T-helper 9 cell (primary cell): ENCODE measurements at places on chromosomes 12 and 14.

- DNase-seq: no peak
Measured at GRCh38 chr12:47750229-47750798, 8.4 kb downstream of the RAPGEF3 start.

DNA sequence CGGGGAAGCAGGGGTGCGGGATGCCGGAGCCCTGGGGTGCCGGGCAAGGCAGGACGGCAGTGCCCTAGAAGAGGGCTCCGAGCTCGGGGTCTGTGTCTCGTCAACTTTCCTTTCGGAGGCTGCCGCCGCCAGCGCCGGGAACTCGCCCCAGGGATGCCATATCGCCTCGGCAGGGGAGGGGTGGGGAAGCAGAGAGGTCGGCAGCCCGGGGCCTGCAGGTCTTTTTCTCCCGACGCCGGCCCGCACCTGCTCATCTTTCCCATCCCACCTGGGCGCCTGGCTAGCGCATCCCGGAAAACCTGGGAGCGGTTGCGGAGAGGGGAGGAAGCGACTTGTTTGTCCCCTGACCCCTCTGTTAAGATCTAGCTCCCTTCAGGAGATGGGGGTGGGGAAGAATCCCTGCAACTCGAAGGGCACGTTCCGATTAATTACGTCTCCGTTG lies 547 bp downstream of the CNTN1 start:
- DNase-seq: no peak

DNA sequence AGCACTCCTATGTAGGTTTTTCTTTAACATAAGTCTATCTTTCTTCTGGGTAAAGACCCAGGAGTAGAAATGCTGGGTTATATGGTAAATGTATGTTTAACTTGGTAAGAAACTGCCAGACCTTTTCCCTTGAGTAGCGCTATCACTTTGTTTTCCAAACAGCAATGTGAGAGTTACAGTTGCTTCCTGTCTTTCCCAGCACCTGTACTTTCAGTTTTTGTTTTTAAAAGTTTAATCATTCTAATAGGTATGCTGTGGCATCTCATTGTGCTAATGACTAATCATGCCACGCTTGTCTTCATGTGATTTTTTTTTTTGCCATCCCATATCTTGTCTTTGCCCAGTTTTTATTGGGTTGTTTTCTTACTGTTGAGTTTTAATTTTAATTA lies 28.1 kb downstream of the GIT2 start:
- DNase-seq: no peak

DNA sequence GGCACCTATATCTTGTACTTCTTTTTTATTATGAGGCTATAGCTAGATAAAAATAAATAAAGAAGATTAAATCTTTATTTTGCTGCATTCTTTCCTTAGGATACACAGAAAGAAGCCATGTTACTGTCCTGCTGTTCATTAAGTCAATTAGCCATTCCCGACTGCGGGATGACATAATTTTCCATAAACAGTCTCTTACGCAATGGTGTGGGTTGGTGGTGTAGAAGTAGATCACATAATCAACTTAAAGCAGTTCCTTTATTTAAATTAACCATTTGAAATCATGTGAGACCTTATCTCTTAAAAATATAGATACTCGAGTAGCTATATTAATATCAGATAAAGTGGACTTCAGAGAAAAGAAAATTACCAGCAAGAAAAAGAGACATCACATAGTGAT lies 40.2 kb downstream of the TAOK3 start:
- DNase-seq: no peak

DNA sequence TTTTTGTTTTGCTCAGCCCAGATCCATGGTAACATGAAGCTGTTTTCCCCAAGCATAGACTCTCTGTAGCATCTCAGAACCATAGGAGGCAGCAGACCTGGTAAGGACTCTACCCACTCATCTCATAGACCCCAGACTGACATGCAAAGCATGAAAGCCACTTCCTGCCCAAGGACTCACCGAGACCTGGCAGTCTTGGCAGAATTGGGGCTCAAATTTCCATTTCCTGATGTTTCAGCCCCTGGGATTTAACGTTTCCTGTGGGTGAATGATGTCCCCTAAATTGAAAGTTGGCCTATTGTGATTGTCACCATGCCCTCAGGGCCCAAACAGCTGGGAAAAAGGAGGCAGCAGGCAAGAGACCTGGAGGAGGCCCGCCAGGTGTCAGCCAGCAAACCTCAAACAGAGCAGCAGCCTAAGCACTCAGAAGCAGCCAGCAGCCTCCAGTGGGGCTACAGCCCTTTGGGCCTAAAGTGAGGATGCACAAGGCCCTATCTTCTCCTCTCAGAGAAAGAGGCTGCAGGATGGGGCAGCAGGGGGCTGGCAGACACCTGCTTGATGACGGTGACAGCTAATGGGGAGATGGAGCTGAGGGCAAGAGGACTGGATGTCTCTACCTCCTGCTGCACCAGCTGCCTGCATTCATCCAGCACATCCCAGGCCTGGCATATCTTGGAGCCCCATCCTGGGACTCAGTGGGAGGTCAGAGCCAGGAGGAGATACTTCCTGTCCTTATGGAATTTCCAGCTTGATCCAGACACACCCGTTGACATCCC lies 8.5 kb downstream of the KRT85 start:
- no peak for DNase-seq

DNA sequence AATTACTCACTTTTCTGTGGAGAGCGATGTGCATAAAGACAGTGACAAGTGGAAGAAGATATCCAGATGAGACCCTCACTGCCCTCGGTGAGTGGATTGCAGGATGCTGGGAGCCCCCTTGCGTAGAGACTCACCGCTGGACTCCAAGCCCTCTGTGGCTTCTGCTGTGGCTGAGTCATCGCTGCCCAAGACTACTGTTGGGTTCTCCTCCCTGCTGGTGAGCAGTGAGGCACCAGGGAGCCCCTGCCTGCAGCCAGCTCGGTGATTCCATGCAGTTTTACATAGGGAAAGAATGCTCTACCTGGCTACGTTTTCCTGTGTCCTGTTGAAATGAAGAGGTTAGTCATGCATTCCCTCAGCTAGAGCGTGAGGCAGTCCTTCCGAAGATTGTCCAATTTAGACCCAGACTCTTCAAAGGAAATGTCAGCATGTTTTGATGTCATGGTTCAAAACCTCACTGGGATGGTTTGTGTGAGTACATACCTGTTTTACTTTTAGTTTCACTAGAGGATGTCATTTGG lies 28.2 kb downstream of the TRAF3 start:
- peak; percentile 14 for DNase-seq

- no peak for DNase-seq
Measured at GRCh38 chr14:61231810-61232209, 49.3 kb downstream of the TMEM30B start.

GRCh38 chr14:76129851-76130576 lies 21.7 kb upstream of the GPATCH2L start:
- no peak for DNase-seq

GRCh38 chr12:55142669-55143565 lies 16.7 kb downstream of the OR9K2 start:
- peak; percentile 34 for DNase-seq

- no peak for DNase-seq
Measured at GRCh38 chr12:67239061-67239460, 30.1 kb upstream of the CAND1 start.

- DNase-seq: no peak
Measured at GRCh38 chr12:107167756-107168155, 74.4 kb upstream of the CRY1 start.

GRCh38 chr14:81517798-81518398 lies 15.8 kb downstream of the SEL1L start:
- DNase-seq: no peak

DNA sequence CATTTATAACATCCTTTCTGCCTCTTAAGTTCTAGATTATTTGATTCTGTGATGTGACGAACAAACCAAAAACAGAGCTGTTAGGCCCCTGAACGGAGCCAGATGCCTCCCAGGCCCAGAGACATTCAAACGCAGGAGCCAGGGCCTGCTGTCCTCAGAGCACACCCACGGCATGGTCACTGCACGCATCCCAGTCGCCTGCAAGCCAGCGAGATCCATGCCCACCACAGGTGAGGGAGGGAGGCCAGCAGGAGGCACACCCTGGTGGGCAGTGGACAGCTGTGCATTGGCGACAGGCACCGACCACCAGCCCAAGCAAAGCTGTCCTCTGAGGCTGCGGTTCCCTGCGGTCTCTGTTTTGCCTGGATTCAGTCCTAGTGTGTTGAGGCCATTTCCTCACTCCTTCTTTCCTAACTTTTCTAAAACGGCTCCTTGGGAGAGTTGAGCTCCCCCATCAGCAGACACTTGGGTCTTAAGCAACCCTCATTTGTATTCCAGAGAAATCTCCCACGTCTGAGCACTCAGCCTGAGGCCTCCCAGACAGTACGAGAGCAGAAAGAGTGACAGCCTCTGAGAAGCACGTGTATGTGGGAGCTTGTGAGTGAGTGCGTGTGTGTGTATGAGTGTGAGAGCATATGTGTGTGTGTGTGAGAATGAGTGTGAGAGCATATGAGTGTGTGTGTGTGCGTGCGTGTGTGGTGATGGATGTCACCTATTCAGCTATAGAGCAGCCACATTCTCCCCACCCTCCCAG lies 81.2 kb downstream of the CHGA start:
- no peak for DNase-seq

- no peak for DNase-seq
Measured at GRCh38 chr14:92503756-92504491, 9.7 kb upstream of the RIN3 start.

DNA sequence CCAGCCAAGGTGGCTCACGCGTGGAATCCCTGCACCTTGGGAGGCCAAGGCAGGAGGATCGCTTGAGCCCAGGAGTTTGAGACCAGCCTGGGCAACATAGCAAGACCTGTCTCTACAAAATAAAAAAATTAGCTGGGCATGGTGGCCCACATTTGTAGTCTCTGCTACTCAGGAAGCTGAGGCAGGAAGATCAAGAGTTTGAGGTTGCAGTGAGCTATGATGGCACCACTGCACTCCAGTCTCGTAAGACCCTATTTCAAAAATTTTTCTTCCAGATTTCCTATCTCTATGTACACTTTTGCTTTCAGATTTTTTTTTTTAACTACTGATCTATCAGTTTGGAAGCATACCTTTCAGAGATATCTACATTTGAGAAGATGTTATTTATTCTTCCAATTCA lies 15.3 kb downstream of the SNX6 start:
- no peak for DNase-seq

- DNase-seq: peak; percentile 53
Measured at GRCh38 chr14:54564868-54565784, 1.8 kb upstream of the SAMD4A start.

- DNase-seq: no peak
Measured at GRCh38 chr14:35808076-35808637, 938 bp downstream of the RALGAPA1 start.

DNA sequence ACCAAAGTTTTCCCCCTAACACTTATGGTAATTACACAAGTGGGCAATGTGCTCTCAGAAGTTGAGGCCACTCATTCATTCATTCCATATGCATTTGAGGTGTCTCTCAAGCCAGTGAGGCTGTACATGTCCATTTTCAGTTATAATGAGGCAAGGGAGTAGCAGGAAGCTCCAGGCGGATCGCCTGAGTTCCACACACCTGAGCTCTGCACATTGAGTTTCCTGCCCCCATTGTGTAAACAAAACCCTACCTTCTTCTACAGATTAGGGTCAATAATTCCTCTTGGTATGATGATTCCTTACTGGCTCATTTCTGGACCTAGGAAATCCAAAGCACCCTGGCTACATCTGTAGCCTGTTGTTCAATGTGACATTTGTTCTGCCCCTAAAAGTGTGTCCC lies 555.3 kb downstream of the MED13L start:
- no peak for DNase-seq

DNA sequence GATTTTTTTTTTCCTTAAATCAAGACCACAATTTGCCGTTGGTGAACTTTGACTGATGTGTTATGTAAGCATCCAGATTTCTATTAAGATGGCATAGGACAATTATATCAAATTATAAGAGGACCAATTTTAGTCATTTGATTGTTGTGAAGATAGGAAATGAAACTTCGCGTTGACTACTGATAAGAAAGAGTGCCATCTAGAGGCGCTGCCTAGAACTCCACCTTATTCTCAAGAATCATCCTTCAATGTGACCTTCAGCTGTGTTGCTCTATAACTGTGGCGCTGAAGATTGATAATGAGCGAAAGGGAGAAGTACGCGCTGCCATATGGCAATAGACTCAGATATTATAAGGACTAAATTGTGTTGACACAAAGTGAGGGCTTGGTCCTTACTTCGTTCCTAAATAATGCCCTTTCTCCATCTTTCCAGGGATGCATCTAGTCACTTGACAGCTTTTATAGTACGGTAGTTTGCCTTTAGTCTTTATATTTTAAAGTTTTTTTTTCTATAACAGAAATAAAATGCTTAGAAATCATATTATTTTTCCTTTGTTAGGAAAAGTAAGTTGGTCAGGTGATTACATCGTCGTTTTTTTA lies 350.8 kb upstream of the STXBP6 start:
- DNase-seq: no peak

DNA sequence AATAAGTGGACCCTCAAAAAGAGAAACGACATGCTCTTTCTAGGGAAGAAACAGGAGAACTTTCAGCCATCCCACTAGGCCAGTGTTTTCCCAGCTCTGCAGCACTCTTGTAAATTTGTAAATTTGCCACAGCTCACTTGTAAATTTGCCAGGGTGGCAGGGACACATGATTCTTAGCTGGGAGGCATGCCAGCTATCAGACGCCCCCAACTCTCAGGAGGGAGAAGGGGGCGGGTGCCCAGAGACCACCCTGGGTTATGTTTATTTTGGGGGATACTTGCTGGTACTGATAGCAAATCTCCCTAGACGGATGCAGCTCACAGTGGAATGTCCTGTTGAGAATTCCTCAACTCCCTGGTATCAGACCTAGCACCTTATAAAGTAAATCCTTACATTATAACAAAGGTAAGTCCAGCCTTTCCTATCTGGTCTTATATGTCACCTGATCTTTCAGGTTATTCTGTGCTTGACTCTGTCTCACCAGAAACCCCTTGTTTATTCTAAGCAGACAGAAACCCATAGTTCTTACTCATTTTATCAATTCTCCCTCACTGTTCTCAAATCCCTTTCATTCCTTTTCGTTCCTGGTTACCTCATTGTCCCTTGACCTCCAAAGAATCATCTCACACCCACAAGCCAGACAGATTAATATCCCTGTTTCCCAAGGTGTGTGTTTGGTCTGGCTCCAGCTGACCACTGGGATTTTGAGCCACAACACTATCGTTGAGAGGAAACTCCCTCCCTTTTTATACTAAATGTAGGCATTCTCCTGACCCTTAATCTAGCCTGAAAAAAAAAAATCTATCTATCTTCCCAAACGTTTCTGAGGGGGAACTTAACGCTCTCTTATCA lies 69.3 kb upstream of the HMGA2 start:
- DNase-seq: no peak

GRCh38 chr14:71773898-71774481 lies 158.2 kb upstream of the RGS6 start:
- no peak for DNase-seq

GRCh38 chr12:124744273-124744640 lies 119.4 kb downstream of the SCARB1 start:
- DNase-seq: no peak

GRCh38 chr12:18323159-18323558 lies 61.8 kb downstream of the PIK3C2G start:
- no peak for DNase-seq
